Hair follicle dermal papilla cell (primary cell): ENCODE measurements at places on chromosomes 2 and 18. TPM values are rescaled to one million over a fixed set of nuclear protein-coding genes. Genes with fewer than 3 reads are reported as not detected.

Gene RETREG2
- 94.1 and 100 TPM in 2 replicates for total RNA-seq

Gene ARHGAP28
- 56.2 and 73.2 TPM in 2 replicates for total RNA-seq

Gene RAB27B
- 3.7 and 4.4 TPM in 2 replicates for total RNA-seq

Gene C2orf66
- total RNA-seq: under 0.01 and 0.12 TPM in 2 replicates

Gene ADRA2B
- 0.12 TPM in 1 of 2 replicates, not detected in the other for total RNA-seq

Gene LRATD1
- total RNA-seq: 1.3 and 4.9 TPM in 2 replicates

Gene ANKRD23
- 1.8 and 2.9 TPM in 2 replicates for total RNA-seq

Gene PTPN18
- total RNA-seq: 20.5 and 21.4 TPM in 2 replicates

Gene HOXD4
- total RNA-seq: 8.0 and 10.5 TPM in 2 replicates

Gene ZNF516
- 23.7 and 39.8 TPM in 2 replicates for total RNA-seq

Gene PARD3B
- 27.1 and 34.7 TPM in 2 replicates for total RNA-seq

Gene REG3A
- total RNA-seq: not detected in 2 replicates

Gene FAM98A
- 72.0 and 188 TPM in 2 replicates for total RNA-seq

Gene ECEL1
- total RNA-seq: not detected in 2 replicates

Gene SERPINB3
- total RNA-seq: not detected in 2 replicates

Gene TEKT4
- not detected in 2 replicates for total RNA-seq

Gene C18orf32
- 9.9 and 13.2 TPM in 2 replicates for total RNA-seq

Gene TMEM17
- total RNA-seq: 1.6 and 2.1 TPM in 2 replicates

Gene CFAP53
- total RNA-seq: 0.12 and 0.32 TPM in 2 replicates

Gene L3MBTL4
- 0.49 TPM in 1 of 2 replicates, not detected in the other for total RNA-seq

Gene CFC1B
- not detected in 2 replicates for total RNA-seq

Gene ALKAL2
- not detected in 2 replicates for total RNA-seq

Gene GPR45
- total RNA-seq: not detected in 2 replicates

Gene THSD7B
- under 0.01 TPM in 1 of 2 replicates, not detected in the other for total RNA-seq

Gene ABCB11
- total RNA-seq: under 0.01 TPM in 1 of 2 replicates, not detected in the other

Gene DHRS9
- total RNA-seq: 0.16 TPM in 1 of 2 replicates, not detected in the other

Gene TLX2
- not detected in 2 replicates for total RNA-seq

Gene COL4A3
- 0.12 TPM in 1 of 2 replicates, not detected in the other for total RNA-seq

Gene TRIM43
- not detected in 2 replicates for total RNA-seq

Gene ATAD2B
- total RNA-seq: 11.1 and 16.4 TPM in 2 replicates

Gene TMEM169
- total RNA-seq: 0.97 and 1.8 TPM in 2 replicates

Gene GRB14
- total RNA-seq: 0.36 and 0.65 TPM in 2 replicates

Gene LDAH
- 22.1 and 23.0 TPM in 2 replicates for total RNA-seq

Gene RFX8
- 6.8 and 17.0 TPM in 2 replicates for total RNA-seq

Gene CCL20
- not detected in 2 replicates for total RNA-seq

Gene UGT1A5
- total RNA-seq: not detected in 2 replicates

Gene PCARE
- total RNA-seq: not detected in 2 replicates

Gene DYSF
- 1.2 and 1.8 TPM in 2 replicates for total RNA-seq

Gene GULP1
- total RNA-seq: 20.6 and 26.8 TPM in 2 replicates

Gene CGREF1
- total RNA-seq: 1.5 and 1.9 TPM in 2 replicates

Gene CLEC4F
- not detected in 2 replicates for total RNA-seq
